ENCODE measurements at places on chromosomes 2 and 18.

DNA sequence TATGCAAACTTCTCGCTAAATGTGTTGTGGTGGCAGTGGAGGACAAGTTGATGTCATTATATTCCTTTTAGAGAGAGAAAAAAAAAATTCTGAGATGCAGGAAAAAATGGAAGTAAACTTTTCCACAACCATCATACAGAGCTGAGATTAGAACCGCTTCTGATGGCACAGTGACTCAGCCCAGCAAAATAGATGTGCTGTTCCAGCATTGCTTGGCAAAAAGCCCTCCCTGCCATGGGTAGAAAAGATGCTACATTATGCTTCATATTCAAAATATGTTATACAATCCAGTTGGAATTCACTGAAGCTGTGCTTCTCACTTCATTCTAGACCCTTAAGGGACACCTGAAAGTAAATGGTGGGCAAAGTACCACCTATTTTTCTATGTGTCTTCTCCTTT, 1047.6 kb upstream of the FANCL start:
- DNase-seq: no peak

- no peak for DNase-seq
These were observed 166.9 kb downstream of the ZNF516 start for GRCh38 chr18:76328140-76328539.

GRCh38 chr2:147646818-147647468, 197.9 kb upstream of the ACVR2A start:
- DNase-seq: no peak

GRCh38 chr18:45839414-45840395, 14.2 kb downstream of the SIGLEC15 start:
- DNase-seq: no peak

- DNase-seq: no peak
These were observed 53.8 kb downstream of the LRPPRC start for GRCh38 chr2:43941966-43942365.

GRCh38 chr18:35432565-35433001, 55.4 kb upstream of the ZNF396 start:
- no peak for DNase-seq

GRCh38 chr18:23838801-23839366, 149.6 kb downstream of the LAMA3 start:
- DNase-seq: no peak

DNA sequence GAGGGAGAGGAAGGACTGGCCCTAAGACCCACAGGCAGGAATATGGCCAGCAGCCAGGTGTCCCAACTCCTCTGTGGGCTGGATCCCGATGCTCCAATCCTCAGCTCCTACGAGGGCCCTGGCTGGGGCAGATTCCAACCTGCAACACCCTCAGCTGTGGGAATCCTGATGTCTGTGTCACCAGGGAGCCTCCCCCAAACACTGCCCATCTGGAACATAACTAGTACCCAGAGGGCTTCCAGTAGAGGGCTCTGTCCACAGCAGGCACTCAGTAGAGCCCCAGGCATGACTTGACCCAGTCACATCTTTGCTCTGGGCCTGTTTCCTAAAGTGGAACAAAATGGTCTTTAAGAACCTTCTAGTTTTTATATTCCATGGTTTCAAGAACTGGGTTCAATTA, 20.6 kb upstream of the LOXHD1 start:
- peak; percentile 28 for DNase-seq

DNA sequence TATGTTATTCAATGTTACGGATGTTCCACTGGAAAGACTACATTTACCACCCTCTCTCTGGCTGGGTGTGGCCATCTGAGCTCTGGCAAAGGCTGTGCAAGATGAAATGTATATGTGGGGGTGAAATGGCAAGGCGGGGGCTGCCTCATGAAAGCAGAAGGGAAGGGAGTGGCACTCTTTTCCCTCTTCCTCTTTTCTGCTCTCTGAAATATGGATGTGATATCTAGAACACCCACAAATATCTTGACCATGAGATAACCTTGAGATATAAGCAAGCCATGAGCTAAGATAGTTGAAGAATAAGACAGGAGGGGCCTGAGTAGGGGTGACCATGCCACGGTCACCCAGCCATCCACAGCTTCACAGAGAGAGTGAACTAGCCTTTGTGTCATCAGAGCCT, 367.8 kb upstream of the ID2 start:
- no peak for DNase-seq

DNA sequence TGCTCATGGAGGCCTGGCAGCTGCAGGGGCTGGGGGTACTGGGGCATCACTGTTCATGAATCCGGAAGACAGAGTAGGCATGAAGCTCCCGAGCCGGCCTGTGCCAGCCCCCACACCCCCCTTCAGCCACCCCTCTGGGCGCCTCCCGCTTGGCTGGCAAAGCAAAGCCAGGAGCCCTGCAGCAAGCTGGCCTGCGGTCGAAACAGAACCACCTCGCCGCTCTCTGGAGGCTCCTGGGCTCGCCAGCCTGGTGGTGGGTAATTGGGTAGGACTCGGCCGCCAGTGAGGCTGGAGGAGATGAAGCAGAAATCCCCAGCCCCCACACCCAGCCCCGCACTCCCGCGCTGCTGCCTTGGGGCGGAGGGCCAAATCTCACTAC, 70.9 kb upstream of the GPC1 start:
- no peak for DNase-seq

GRCh38 chr2:152189622-152190495, 14.3 kb upstream of the STAM2 start:
- no peak for DNase-seq

- no peak for DNase-seq
These were observed 159.7 kb upstream of the CCDC195 start for GRCh38 chr2:224875841-224876240.

DNA sequence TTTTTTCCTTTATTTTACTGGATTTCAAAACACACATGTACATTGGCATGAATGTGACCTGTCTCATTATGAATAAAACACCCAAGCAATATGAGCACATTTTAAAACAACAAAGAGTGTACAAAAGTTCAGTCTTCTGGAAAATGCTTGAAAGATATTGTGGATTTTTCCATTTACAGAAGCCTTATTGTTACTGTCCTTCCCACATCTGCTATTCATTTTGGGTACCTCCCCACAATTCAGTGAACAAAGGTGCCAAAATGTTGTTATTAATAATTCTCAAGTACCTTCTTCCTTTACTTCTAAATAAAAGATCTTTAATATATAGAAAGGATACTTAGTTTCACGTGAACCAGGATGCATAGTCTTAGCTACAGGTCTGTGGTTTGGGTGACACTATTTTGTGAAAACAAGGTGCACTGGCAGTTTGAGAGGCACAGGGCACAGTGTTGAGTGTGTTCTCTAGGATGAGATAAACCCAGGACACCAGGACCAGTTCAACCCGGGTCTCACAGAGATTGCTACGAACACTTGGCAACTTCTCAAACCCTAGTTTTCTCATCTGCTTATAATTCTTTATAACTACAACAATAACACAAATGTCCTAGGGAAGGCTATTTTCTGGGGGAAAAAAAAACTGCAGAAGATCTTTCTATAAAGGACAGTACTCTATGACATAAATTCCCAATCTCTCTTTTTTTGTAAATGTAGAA, 84.5 kb upstream of the GALNT5 start:
- DNase-seq: no peak

DNA sequence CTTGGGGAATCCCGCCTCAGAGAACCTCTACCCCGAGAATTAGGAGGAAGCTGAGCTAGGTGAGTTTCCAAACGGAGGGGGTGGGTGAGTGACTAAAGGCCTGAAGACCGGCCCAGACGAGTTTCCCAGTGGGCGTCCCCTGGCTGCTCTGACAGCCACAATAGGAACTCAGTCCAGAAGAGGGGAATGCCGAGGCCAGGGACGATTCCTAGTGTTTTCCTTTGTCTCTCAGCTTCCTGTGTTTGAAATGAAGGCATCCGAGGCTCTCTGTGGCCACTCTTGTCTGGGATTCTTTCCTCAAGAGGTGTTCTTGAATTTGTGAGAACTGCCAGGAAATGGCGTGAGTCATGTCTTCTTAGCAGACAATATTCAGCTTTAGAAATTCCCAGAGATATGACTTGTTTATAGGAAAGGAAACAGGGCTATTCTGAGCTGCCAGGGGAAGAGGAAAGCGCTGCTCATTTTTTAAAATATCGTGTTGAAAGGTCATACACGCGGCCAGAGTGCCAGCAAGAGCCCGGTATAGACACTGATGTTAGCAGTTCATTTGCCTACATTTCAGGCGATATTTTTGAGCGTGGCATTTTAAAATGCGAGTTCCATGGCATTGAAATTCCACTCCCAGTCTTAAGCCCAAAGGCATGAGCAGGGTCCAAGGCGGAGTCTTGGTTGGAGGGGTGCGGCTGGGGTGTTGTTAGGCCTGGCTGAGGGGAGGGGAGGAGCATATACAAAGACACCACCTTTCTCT, 169.1 kb upstream of the KLF7 start:
- peak; percentile 45 for DNase-seq

- DNase-seq: no peak
These were observed 140.7 kb upstream of the FN1 start for GRCh38 chr2:215576572-215576971.

- no peak for DNase-seq
These were observed 12.2 kb downstream of the CNDP2 start for GRCh38 chr18:74508366-74508765.

DNA sequence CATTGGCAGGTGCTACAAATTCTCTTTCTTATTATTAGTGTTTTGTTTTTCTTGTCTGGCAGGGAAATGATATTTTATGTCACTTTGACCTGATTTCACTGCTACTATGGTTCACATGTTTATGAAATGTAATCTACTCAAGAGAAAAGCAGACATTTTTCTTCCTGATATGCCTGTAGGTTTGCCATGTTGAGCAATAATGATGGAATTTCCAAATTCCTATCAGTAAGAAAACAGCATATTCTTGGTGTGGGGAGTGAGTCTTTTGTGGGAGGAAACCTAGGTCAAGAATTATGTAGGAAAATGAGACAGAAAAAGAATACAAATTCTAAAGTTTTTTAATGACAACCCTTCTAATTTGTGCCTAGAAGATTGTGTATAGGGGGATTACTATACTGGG, 356.4 kb downstream of the SLC4A3 start:
- no peak for DNase-seq

Measured in H54 (cell line).